ENCODE measurements at places on chromosomes 12 and 14.

DNA sequence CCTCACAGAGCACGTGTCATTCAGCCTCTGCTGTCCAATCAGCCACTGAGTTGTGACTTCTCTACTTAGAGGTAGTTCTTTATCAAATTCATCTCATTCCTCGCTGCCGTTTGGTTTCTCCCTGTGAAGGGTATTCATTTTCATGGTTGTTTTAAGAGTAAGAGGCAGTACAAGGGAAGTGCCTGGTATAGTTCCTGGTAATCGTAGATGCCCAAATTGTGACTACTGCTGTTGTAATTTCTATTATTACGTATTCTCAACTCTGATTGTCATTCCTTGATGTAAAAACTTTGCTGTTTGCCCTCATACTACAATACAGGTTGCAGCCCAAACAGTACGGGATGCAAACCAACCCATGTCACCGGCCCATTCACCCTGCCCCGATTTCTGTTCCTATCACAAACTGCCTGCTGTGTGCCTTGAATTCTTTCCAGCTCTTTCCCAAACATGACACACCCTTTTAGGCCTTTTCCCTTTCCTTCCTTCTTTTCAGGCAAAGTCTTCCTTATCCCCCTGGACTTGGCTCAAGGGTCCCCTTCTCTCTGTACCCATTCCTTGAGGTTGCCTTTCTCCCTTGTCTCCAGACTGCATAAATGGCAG, 93.0 kb downstream of the SLC25A47 start:
- DNase-seq: no peak

GRCh38 chr12:128734371-128734770, 89.4 kb downstream of the SLC15A4 start:
- no peak for DNase-seq

GRCh38 chr12:32435921-32436705, 36.8 kb downstream of the FGD4 start:
- no peak for DNase-seq

DNA sequence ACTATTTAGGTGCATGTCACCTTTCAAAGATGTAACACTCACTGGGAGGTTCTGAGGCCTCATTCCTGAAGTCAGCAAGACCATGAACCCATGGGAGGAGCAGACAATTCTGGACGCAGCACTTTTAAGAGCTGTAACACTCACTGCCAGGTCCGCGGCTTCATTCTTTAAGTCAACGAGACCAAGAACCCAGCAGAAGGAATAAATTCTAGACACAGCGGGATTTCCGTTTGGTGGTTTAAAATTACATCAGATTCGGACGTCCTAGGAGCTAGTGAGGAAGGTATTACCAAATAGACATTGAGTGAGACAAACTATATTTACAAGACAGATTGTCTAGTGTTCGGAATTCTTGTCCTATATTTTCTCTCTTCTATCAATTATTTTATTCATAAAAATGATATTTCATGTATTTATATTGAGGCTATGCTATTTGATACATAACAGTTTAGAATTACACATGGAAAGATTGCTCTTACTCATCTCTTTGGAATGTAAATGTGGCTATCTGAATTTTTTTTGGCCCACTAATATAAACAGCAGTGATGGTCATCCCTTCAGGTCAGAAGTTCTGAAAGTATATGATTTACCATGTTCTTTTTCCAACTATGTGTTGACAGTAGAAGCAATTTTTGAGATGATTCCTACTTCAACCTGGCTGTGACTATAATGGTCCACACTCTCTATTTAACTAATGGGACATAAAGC, 1973.0 kb upstream of the FLRT2 start:
- no peak for DNase-seq

Measured in stimulated activated CD4-positive, alpha-beta T cell treated with anti-CD3 and anti-CD28 coated beads, Interleukin-2, amount 100 ng/mL, for 24 hours (primary cell).